GM12864 (cell line): ENCODE measurements at places on chromosomes 7 and 10.
A peak's percentile ranks its signal among the peaks of the same experiment; 100 is the strongest.

DNA sequence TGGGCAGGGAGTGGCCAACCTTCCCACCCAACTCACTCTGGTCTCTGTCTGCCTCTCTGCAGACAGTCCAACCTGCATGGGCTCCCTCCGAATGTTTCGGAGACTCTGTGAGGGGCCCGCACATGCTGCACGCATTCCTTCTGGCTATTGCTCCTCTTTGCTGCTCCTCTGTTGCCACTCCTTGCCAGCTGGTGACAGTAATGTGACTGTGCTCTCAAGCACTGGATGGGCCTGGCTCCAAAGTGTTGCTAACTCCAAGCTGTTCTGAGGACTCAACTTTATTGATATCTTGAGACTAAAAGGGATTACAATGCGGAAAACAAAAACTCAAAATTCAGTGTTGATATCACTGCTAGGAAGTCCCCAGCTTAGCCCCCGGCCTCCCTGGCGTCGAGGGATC, 105.4 kb upstream of the KIF5B start:
- DNase-seq = no peak

DNA sequence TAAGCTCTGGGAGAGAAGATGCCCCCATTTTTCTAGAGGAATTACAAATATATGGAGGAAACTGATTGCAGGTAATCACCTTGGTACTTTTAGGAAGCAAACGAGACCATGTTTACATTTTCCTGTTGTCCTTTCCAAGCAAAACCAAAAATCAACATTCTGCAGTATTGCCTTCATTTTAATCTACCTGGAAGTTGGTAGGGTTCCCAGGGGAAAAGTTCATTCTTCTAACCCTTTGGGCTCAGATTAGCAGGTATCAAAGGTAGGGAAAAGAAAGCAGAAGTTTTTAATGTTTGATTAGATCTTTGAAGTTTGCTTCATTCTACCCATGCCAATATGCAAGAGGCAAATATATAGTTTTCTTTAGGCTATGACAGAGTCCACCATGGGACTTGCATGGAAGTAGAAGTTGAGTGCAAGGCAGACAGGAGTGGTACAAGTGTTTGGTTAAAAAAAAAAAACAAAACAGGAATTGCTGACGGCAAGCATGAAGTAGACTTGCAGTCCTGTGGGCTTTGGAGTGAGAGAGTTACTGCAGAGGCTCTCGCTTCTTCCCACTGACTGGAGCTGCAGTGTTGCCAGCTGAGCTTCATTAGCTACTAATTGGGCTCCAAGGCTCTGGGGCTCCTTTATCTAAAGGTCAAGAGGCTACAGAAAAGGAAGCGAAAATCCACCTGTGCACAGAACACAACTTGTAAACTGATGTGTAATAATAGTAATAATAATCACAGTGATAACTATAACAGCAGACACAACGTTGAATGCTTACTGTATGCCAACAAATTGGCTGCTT, 28.9 kb upstream of the ASAH2 start:
- no peak for DNase-seq

- no peak for DNase-seq
These were observed 43.1 kb downstream of the EGFR start for GRCh38 chr7:55061726-55062499.

DNA sequence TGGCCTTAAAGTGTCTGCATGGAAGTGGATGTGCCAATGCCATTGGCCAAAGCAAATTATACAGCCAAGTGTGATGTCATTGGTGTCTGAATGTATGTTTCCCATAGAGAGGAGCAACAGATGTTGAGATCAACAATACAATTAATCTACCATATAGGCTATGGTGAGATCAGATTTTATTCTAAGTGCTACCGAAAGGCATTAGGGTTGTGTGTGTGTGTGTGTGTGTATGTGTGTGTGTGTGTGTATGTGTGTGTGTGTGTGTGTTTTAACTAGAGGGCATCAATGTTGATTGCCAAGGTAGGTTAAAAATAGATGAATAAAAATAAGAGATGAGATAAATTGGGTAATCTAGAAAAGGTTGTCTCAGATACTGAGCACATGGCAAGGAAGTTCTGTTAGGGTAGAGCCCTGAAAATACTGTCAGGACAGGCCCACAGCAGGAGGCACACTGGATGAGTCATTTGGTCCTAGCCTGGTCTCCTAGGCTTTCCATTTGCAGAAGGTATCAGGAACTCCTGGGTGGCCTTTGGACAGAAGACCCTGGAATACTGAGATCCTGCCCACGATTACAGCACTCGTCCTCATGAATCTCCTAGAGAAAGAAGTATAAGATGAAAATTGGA, 446.0 kb upstream of the PODXL start:
- DNase-seq = no peak

DNA sequence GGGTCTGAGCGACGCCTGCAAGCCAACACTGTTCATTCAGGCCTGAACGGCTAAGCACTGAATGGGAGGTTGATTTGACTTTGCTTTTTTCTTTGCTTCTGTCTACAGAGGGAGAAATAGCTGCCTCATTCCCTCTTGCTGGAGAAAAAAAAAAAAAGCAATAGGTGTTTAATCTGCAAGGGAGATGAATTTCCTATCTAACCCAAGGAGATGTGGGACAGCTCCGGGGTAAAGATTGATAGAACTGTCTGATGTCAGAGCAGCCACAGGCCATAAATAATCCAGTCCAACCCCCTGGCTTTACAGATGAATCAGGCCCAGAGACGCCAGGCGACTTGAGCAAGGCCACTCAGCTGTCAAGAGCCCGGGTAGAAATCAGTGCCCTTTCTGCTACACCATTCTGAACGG, 168.0 kb downstream of the ARHGAP12 start:
- DNase-seq = no peak

GRCh38 chr7:117470777-117471176, 9.0 kb upstream of the CFTR start:
- DNase-seq = no peak

GRCh38 chr7:82373926-82374635, 69.5 kb downstream of the CACNA2D1 start:
- DNase-seq = no peak

DNA sequence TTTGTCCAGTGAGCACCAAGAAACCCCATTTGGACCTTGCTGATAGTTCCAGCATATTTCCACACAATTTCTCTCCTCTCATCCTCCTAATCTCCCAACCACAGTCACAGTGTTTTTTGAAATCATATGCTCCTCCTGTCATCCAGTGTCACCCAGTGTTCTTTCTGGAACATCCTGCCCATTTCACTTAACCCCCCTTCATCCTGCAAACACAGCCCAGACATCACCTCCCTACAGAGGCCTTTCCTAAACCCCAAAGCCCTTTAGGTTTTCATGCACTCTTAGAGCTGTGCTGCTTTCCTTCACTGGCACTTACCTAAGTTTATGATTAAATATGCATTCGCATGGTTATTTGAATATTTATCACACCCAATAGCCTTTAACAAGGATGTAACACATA, 1158.0 kb upstream of the C7orf33 start:
- DNase-seq = no peak

DNA sequence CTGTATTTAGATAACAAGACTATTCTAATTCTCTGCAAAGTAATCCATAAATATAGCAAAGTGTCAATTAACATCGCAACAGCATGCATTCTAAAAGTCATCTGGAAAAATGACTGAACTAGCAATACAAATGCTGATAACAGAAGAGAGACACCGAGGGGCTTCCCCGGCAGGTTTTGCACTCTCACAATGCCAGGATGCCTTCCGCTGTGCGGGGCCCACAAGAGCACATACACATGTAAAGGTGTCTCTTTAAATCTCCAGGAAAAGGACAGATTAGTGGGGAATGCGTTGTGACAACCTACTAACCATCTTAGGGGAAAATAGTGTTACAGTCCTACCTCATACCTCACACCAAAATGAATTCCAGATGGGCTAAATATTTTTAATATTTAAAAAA, 86.9 kb downstream of the CXCL12 start:
- no peak for DNase-seq

DNA sequence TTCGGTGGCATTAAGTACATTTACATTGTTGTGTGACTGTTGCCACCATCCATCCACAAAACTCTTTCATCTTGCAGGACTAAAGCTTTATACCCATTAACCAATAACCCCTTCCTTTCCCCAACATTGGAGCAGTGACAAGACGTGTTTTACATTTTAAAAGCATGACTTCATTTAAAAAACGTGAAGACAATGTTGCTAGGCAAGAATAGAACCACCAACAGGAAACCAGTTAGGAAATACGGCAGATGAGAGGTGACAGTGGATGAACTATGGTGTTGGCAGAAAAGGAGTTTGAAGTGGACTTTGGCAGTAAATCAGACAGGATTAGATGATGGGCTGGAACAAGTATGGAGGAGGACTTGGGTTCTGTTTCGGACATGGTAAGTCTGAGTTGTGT, 17.0 kb downstream of the TMEM236 start:
- no peak for DNase-seq

DNA sequence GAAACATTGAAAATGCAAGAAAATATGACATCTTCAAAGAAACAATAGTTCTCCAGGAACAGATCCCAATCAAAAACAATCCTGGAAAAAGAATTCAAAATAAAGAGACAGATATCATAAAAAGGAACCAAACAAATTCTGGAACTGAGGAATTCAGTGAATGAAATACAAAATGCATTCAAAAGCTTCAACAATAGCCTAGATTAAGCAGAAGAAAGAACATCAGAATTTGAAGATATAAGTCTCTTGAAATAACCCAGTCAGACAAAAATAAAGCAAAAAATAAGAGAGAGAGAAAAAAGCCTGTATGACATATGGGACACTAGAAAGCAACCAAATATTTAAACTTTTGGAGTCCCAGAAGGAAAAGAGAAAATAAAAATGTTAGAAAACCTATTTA, 60.3 kb downstream of the MINPP1 start:
- DNase-seq = no peak

- DNase-seq = no peak
These were observed 46.3 kb downstream of the MRPL32 start for GRCh38 chr7:42978496-42978895.

GRCh38 chr7:158266426-158266816, 321.2 kb downstream of the PTPRN2 start:
- no peak for DNase-seq

DNA sequence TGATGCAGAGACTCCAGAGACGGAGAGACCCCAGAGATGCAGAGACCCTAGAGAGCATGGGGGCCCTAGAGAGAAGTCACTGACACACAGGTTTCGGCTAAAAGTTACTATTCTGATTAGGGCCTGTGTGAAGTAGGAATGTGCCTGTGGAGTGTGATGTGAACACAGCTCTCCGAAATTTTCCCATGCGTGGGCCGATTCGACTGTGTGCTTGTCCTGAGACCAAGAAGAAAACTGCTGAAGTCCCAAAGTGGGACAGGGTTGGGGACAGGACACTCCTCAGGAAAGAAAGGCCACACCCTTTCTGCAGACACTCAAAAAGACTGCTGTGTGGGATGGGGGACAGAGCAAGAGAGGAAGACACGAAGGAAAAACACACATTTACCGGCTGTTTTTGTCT, 533.5 kb downstream of the PTPRN2 start:
- DNase-seq = no peak

GRCh38 chr7:98137826-98138151, 31.1 kb downstream of the LMTK2 start:
- DNase-seq = peak; percentile 83

DNA sequence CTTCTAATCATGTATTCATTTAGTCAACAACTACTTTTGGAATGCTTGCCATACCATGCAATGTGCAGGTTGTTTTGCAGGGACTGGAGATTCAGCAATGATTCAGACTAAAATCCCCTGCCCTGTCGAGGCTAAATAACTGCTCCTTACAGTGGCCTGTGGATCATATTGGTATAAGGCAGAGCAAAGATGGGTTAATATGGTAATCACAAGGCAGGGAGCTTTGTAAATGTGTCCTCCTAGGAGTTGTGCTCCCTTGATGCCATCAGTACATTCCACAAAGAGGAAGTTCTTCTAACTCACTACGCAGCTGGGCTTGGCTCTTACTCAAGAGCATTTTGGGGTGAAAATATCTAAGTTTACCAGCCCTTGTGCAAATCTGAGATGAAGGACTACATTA, 614 bp upstream of the IFIT2 start:
- no peak for DNase-seq

DNA sequence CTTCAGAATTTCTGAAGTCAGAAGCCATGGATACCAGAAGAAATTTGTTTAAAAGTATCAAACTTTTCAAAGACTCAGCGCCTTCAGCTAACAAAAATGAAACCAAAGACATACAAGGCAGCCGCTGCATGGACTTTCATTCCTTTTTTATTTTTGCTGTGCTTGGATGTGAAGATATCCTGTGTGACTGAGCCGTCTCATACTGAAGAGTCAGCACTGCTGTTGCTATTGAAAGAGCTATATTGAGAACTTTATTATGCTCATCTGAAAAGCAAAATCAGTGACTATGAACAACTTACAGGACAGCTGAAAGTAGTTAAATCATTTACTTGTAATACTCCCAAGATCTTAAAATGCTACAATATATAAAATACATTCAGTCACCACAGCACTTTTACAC, 809.2 kb downstream of the NXPH1 start:
- DNase-seq = no peak

- no peak for DNase-seq
These were observed 1.3 kb upstream of the C10orf67 start for GRCh38 chr10:23345861-23346260.

GRCh38 chr7:74617180-74617744, 40.3 kb upstream of the GTF2I start:
- DNase-seq = no peak

DNA sequence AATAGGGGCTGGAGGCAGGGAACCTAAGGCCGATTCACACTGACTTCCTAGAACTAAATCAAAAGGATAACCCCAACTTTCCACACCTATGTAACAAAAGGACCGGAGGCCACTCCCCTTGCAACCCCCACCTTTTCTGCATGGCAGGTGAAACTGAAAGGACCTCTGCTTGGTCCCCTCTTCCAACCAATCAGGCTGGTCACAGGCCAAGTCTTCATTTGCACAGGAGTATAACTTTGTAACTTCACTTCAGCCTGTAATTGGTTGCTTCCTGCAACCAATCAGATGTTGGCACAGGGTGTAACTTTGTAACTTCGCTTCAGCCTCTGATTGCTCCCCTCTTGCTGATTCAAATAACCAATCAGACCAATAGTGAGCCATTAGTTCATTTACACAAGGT, 190.0 kb downstream of the FAM107B start:
- no peak for DNase-seq

- DNase-seq = no peak
These were observed 2.6 kb upstream of the KAT6B start for GRCh38 chr10:74823791-74824183.

GRCh38 chr10:124744102-124745050, at the start of gene FAM53B:
TSS of gene FAM53B (minus strand) at chr10:124744378. CDS start at chr10:124706713, 37,665 bp downstream.
- no peak for DNase-seq

- no peak for DNase-seq
These were observed 14.4 kb upstream of the RBM20 start for GRCh38 chr10:110629680-110630191.

- peak; percentile 50 for DNase-seq
These were observed 135.9 kb downstream of the CUX1 start for GRCh38 chr7:101953248-101953819.

GRCh38 chr7:2629746-2630681, 1.8 kb upstream of the TTYH3 start:
- no peak for DNase-seq
